ENCODE measurements at places on chromosomes 2 and 18.

GRCh38 chr2:140154706-140155105, 1374.5 kb upstream of the NXPH2 start:
- DNase-seq: no peak

DNA sequence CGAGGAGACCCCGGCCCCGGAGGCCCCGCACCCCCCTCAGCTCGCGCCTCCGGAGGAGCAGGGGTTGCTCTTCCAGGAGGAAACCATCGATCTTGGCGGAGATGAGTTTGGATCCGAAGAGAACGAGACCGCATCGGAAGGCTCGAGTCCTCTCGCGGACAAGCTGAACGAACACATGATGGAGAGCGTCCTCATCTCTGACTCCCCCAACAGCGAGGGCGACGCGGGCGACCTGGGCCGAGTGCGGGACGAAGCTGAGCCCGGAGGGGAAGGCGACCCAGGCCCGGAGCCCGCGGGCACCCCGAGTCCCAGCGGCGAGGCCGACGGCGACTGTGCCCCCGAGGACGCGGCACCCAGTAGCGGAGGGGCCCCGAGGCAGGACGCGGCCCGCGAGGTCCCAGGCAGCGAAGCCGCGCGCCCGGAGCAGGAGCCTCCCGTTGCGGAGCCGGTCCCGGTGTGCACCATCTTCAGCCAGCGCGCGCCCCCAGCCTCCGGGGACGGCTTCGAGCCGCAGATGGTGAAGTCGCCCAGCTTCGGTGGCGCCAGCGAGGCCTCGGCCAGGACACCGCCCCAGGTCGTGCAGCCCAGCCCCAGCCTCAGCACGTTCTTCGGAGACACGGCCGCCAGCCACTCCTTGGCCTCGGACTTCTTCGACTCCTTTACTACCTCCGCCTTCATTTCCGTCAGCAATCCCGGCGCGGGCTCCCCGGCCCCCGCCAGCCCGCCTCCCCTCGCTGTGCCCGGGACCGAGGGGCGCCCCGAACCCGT, 8.3 kb downstream of the TRAPPC12 start:
- DNase-seq: no peak

- DNase-seq: no peak
Observed at GRCh38 chr18:54878659-54879358, 50.5 kb downstream of the RAB27B start.

DNA sequence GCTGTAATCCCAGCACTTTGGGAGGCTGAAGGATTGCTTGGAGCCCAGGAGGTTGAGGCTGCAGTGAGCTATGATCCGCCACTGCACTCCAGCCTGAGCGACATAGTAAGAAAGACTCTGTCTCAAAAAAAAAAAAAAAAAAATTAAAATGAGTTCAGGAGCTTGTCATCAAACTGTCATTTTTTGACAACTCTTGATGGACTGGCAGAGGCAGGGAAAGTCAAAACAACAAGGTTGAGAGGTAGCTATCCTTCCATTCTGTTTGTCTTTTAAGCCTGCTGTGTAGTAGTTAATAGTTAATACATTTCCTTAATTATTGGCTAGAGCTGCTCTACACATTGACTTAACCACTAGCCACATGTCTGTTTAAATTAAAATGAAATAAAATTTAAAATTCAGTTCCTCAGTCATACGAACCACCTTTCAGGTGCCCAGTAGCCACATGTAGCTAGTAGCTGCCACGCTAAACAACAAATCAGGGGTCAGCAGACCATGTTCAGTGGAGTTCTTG, 22.7 kb downstream of the DPYSL5 start:
- no peak for DNase-seq

GRCh38 chr2:37573451-37574388, 97.7 kb downstream of the CDC42EP3 start:
- no peak for DNase-seq

DNA sequence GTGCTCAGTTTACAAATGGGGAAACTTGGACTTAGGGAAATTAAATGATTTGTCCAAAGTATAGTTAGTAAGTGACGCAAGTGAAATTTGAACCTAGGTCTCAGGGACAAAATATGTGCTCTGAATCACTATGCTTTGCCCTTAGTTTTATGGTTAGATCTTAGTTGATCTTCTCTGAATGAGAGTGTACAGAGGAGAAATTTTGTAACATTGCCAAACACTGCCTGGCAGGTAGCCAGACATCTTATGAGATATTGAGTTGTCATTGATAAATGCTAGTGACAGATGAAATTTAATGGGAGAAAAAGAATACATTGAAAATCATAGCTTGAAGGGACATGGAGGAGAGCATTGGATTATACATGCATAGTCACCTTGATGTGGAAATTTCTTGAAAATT, 91.4 kb downstream of the GALNT1 start:
- DNase-seq: peak; percentile 8

DNA sequence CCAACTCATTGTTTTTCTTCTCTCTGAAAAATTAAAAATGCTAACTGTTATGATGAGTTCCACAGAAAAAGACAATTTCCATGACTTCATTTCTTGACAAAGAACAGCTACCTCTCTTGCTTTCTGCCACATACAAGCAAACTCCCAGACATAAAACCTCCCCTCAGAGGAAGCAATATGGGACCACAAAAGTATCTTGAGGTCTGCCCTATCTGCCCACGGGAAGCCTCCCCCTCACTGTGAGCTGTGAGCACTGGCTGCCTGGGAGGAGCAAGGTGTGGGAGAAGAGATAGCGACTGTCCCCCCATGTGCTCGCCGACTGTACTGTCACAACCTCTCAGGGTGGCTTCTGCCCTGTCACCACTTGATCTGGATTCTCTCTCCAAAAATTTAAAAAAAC, 69.7 kb upstream of the NRP2 start:
- DNase-seq: no peak

DNA sequence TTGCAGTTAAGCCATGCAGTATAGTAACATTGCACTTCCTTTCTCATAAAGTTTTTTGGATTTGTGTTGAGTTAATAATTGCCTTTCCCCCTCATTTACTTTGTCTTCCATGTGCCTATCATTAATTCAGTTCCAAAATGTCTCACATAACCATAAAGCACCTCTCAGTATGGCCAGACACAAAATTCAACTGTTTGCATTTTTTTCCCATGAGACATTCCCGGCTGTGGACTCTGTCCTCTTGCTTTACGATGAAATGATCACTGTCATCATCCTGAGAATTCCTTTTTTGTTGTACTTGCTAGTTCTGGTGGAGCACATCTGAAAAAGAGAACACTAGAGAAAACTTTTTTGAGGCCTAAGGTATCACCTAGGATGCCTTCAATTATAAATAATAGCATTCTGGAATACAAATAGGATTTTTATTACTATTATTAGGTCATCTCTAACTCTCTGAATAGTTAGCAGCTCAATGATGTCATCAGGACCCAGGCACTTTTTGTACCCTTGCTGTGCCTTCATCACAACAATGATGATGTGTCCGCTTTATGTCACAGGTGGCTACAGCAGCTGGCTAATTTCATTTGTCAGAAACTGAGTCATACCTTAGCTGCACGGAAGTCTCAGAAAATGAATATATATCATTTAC, 8.5 kb upstream of the ATP8B1 start:
- no peak for DNase-seq
